ENCODE measurements at places on chromosomes 12 and 14. TPM values are rescaled to one million over a fixed set of nuclear protein-coding genes. Genes with fewer than 3 reads are reported as not detected.

The CLEC7A gene
- total RNA-seq, result not detected

The TAS2R8 gene
- total RNA-seq, result not detected

The C12orf50 gene
- total RNA-seq, result 0.58 TPM

The AMDHD1 gene
- total RNA-seq, result 1.1 TPM

The GYS2 gene
- total RNA-seq, result not detected

The IKBIP gene
- 69.0 TPM for total RNA-seq

The GPRC5D gene
- not detected for total RNA-seq

All from SK-MEL-5 (cell line).